ENCODE measurements at places on chromosomes 16 and 17. TPM values are rescaled to one million over a fixed set of nuclear protein-coding genes. Genes with fewer than 3 reads are reported as not detected.

KIF18B gene
- 59.4 TPM for total RNA-seq

DNA sequence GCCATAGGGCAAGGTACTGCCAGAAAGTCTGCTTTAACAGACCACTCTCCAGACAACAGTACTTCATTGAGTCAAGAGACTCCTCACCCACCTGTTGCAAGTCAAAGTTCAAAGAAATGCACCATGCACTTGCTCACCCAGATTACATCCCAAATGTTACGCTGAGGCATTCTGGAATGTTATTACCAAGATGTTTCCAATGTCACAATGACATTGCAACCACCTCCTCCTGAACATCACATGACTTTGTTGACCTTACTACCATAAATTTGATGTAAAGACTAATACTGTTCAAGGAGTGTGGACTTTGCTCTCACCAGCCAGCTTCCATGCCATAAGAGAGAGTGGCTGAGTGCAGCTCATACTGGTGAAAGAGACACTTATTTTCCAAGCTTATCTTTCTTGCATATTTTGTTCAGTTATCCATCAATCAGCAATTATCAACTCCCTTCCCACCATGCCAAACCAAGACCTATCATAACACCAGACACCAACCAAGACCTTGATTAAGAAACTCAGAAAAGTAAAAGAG, 58.5 kb upstream of the BCAR1 start:
- H3K27ac ChIP-seq: no peak overlapping the region
- H3K4me3 ChIP-seq: no peak overlapping the region
- no peaks in the 10 kb centered on the region for H3K4me1 ChIP-seq
- 0 out of 2 replicates have a peak, but pooled peaks cover 4% of the 10 kb centered on the region for H3K36me3 ChIP-seq
- H3K27me3 ChIP-seq: no peaks in the 10 kb centered on the region

UTS2R gene
- 0.63 TPM for total RNA-seq

SLC38A8 gene
- not detected for total RNA-seq

PRKAR1A gene
- 149 TPM for total RNA-seq

DNAH9 gene
- total RNA-seq: 0.86 TPM

DNA sequence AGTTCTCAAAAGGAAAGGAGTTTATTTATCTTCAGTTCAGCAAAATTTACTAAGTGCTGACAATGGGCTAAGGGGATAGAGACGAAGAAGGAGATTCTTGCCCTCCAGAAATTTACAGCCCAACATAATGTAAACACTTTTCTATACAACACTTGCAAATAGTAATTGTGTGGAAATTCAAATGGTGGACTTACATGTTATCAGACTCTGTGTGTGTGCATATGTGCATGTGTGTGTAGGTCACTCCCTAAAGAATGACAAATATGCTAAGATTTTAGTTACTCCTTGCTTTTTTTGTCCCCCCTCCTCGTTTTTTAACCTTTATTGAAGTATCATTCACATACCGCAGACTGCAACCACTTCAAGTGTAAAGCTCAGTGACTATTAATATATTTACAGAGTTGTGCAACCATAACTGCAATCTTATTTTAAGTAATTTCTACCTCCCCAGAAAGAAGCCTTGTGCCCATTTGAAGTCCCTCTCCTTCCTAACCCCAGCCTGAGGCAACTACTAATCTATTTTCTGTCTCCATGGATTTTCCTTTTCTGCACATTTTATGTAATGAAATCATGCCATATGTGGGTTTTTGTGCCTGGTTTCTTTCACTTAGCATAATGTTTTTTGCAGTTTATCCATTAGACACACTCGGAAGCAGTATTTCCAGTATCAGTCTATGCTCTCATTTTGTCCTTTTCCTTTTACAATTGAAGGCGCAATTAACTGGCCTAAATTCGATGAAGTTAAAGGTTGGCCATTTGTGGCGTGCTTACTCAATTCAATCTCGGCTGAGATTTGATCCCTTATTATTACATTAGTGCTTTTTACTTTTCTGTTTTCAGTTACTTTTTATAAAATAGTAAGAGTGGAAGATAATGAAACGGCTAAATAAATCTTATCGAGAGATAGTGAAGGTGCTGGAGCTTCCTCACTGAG, 318.4 kb downstream of the HAPSTR1 start:
- H3K4me3 ChIP-seq: no peak overlapping the region
- no peaks in the 10 kb centered on the region for H3K36me3 ChIP-seq
- DNase-seq: no peak
- no peak overlapping the region for H3K27ac ChIP-seq
- no peaks in the 10 kb centered on the region for H3K4me1 ChIP-seq

DNA sequence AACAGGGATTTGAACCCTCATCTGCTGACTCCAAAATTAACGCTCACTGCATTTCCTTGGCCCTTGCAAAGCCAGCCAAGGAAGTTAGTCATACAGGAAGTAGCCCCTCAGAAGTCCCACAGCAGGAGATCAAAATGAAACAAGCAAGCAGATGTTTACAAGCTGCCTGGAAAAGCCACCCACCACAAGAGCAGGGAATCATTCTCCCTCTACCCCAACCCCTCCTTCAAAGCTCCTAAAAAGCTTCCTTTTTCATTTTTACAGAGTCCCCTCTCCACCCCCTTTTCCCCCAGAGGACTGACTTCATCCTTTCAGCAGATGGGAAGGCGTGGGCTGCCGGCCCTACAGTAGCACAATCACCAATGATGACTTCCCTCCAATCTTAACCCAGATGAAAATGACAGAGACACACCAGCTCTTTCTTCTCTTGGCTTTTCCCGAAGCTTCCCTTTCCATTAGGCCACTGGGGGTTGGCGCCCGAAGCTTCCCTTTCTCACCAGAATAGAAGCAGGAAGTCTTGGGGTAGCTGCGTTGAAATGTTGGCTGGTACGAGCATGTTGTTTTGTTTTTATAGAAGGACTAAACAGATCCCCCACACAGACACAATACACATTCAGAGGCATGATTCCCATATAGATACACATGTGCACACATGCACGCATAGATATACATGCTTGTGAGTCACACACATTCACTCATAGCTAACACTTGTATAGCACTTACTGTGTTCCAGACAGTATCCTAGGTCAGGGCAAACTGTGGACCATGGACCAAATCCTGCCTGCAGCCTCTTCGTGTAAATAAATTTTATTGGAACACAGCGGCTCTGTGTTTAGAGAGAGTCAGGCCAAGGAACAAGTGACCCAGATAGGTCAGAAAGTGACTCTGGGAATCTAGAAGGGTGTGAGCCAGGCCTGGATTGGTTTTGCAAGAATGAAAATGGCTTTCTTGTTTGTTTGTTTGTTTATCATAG, 17.4 kb downstream of the ITPRIPL2 start:
- H3K27me3 ChIP-seq: no peaks in the 10 kb centered on the region
- peaks cover 11% of the 10 kb centered on the region for H3K4me1 ChIP-seq
- no peak overlapping the region for H3K4me3 ChIP-seq
- no peak for DNase-seq
- H3K27ac ChIP-seq: no peak overlapping the region
- no peaks in the 10 kb centered on the region for H3K36me3 ChIP-seq

DNA sequence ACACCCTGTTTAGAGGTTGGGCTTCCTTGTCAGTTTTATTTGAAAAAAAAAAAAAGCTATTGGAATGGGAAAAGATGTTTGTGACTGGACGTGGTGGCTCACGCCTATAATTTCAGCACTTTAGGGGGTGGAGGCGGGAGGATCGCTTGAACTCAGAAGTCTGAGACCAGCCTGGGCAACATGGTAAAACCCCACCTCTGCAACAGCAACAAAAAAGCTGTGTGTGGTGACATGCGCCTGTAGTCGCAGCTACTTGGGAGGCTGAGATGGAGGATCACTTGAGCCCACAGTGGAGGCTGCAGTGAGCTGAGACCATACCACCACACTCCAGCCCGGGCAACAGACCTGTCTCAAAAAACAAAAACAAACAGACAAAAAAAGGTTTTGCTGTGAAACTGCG, 66.1 kb upstream of the SIAH1 start:
- no peaks in the 10 kb centered on the region for H3K36me3 ChIP-seq
- H3K4me3 ChIP-seq: no peak overlapping the region
- H3K27me3 ChIP-seq: no peaks in the 10 kb centered on the region
- H3K27ac ChIP-seq: no peak overlapping the region
- H3K4me1 ChIP-seq: no peaks in the 10 kb centered on the region

GRCh38 chr16:30844671-30845449, 49.0 kb downstream of the BCL7C start:
- no peak overlapping the region for H3K27ac ChIP-seq
- no peak overlapping the region for H3K4me3 ChIP-seq
- H3K36me3 ChIP-seq: no peaks in the 10 kb centered on the region
- no peaks in the 10 kb centered on the region for H3K27me3 ChIP-seq

- H3K27ac ChIP-seq: no peak overlapping the region
- no peaks in the 10 kb centered on the region for H3K36me3 ChIP-seq
- DNase-seq: no peak
- no peaks in the 10 kb centered on the region for H3K27me3 ChIP-seq
- no peak overlapping the region for H3K4me3 ChIP-seq
Measured at GRCh38 chr16:69620573-69620972, 54.8 kb downstream of the NFAT5 start.

GRCh38 chr16:56643080-56643778, 4.8 kb downstream of the MT1A start:
- H3K4me1 ChIP-seq: peaks cover 7% of the 10 kb centered on the region
- peak overlapping the region; percentile 51 for H3K4me3 ChIP-seq
- H3K27ac ChIP-seq: no peak overlapping the region
- DNase-seq: no peak
- H3K27me3 ChIP-seq: peaks cover 100% of the 10 kb centered on the region

DNA sequence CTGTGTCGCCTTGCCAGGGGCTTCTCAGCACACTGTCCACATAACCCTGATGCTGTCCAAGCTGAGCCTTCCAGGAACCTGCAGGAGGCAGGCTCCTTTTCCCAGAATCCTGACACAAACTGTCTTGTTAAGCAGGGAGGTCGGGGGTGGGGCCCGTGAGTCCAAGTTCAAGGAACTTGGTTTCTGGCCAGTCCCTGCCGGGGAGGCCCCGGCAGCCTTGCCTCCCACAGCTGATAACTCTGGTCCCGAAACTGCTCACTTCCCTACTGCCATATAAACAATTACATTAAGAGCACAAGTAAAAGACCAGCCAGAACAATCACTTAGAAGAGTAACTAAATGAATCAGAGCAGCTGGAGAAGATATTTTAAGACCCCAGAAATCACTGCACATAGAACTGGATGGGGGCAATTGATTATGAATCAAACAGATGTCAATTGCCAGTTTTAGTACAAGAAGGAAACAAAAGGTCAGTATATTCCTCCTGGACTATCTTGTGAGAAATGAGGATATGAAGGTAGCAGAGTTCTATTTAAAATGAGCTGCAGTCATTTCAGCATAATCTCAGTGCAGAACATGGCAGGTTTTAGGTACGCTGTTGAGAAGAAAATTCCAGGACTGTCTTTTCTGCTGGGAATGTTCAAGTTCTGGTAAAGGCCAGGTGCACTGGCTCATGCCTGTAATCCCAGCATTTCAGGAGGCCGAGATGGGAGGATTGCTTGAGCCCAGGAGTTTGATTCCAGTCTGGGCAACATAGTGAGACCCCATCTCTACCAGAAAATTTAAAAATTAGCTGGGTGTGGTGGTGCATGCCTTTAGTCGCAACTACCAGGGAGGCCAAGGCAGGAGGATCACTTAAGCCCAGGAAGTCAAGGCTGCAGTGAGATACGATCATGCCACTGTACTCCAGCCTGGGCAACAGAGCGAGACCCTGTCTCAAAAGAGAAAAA, 169.8 kb downstream of the PITPNC1 start:
- no peak overlapping the region for H3K27ac ChIP-seq
- no peaks in the 10 kb centered on the region for H3K27me3 ChIP-seq
- H3K36me3 ChIP-seq: no peaks in the 10 kb centered on the region
- H3K4me1 ChIP-seq: no peaks in the 10 kb centered on the region
- H3K4me3 ChIP-seq: no peak overlapping the region
